T-helper 2 cell (primary cell): ENCODE measurements at places on chromosomes 4 and X.

DNA sequence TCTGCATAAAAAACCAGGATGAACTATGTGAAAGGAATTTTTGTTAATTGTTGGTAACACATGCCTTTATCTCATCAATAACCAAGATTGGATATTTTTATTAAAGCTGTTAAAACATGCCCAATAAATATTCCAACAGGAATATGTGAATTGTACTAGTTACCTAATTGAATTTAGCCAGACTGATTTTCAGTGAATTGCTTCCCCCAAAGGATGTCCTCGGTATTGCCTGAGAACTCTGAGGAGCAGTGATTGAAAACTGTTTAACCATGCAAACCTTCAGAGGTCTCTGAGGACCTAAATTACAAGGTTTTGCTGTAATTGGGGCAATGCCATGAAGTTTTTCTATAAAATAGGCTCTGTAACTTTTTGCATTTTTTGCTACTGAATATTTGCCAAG is 66.6 kb downstream of the BLTP1 start:
- DNase-seq: no peak

DNA sequence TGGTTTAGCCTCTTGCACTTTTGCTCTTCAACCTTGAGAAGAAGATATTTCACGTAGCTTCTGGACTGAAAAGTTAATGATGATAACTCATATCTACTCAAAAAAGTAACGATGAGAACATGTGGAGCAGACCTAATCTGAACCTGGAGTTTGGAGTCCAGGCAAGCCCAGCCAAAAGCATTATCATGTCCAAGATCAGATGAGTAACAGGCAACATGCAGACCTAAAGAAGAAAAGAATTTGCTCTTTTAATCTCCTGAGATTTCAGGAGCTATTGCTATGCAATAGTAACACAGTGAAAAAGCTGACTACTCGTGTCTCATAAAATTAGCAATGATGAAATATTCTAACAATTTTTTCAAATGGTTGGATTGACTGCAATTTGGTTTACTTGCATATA is 21.8 kb upstream of the PPA2 start:
- DNase-seq: no peak

- DNase-seq: no peak
Measured at GRCh38 chrX:24851289-24851688, 157.6 kb downstream of the POLA1 start.

DNA sequence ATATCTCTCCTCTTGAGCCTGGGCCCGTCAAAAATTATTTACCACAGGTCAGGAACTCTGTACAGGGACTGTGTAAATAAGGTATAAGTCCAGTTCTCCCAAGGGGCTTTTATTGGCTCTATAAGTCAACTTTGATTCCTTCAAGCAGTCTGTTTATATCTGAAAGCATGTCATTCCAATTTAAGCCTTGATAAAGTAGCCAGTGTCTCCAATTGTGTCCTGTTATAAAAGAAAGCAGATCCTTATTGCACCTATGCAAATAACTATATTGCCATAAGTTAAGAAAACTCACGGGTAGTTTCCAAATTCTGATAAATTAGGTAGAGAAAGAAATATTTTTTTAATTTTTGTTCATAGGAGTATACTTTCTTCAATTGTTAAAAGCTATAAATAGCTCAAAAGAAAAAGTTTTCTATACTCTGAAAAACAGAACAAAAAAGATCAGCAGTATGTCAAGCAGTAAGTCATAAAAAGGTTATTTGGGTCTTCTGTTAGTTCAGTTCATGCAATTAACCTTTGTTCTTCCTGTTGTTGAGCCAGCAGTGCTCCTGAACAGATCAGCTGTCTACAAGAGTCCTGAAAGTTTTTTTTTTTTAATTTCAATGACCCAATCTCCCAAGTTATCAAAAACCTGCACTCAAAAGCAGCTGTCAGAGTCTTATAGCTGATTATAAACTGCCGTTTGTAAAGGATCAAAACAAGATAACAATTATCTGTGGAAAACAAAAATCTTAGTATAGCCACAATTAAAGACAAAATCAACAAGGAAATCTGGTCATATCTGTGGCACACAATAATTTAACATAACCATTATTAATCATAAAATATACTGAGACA is 178.4 kb upstream of the GALNT7 start:
- DNase-seq: no peak

GRCh38 chrX:41087201-41087600 is 2.0 kb downstream of the USP9X start:
- DNase-seq: no peak

GRCh38 chr4:39936565-39937418 is 40.9 kb downstream of the PDS5A start:
- no peak for DNase-seq

GRCh38 chrX:17854069-17854468 is 7.0 kb downstream of the RAI2 start:
- no peak for DNase-seq

- DNase-seq: peak; percentile 95
Measured at GRCh38 chrX:107672955-107673378, 44.7 kb downstream of the PRPS1 start.

DNA sequence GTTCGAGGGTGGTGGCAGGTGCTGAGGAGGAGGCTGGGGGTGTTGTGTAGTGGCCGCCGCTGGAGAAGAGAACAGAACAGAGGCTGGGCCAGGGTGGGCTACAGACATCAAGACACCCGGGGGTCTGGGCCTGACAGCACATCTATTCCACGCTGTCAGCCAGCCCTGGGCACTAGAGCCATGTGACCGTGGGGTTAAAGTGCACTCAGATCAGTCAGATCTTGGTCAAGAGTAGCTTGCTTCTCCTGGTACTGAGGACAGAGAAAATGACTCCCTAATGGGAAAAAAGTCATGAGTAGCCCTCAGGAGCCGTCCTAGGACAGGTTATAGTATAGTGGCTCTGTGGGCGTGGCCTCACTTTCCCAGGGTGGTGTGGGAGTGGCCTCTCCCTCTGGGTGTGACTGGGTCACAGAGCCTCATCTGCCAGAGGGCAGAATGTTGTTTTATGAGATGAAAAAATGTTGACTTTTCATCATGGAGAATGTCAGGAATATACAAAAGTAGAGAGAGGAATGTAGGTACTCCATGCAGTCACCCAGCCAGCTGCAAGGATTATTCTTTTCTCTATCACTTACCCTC is 19.4 kb downstream of the TRMT44 start:
- no peak for DNase-seq

DNA sequence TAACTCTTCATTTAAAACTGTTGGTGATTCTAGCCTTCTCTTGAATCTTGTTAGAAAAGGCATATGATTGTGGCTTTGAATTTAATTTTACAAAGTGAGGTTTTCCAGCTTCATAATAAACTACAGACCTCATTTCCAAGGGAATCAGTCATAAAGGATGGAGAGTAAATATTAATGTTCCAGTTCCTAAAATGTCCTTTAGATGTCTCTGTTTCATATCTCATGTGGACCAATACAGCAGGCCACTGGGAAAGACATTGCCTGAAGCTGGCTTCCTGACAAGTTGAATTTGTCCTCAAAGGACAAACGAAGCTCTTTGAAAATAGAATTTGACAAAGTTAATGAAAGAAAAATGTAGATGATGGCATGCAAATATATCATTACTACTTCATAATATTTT is 125.4 kb downstream of the ZNF330 start:
- no peak for DNase-seq

DNA sequence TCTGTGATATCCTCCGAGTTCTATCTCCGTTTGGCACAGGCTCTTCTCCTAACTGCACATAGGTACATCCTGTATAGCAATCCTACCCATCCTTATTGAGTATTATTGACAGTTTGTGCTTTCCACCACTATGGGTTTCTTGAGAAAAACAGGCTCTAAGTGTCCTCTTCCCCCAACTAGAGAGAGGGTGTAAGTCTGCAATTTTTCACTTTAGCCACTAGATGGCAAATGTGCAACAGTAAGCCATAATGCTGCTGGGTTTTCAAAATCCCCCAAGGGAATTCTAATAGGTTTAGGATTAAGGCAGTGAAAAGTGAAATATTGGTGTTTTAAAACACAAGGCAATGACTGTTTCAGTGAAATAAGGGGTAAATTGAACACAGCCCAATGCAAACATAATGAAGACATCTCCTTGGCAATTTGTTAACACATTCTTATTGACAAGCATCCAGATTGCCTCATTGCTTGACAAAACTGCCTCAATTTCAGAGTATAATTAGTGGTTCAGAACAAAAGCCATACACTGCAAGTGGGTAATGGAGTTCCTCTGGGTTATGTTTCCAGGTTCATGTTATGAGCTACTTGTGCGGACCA is 239.0 kb upstream of the HTR2C start:
- DNase-seq: no peak

- no peak for DNase-seq
Measured at GRCh38 chrX:2487366-2487765, 13.4 kb downstream of the DHRSX start.

- no peak for DNase-seq
Measured at GRCh38 chr4:40150932-40151331, 45.9 kb upstream of the RHOH start.

DNA sequence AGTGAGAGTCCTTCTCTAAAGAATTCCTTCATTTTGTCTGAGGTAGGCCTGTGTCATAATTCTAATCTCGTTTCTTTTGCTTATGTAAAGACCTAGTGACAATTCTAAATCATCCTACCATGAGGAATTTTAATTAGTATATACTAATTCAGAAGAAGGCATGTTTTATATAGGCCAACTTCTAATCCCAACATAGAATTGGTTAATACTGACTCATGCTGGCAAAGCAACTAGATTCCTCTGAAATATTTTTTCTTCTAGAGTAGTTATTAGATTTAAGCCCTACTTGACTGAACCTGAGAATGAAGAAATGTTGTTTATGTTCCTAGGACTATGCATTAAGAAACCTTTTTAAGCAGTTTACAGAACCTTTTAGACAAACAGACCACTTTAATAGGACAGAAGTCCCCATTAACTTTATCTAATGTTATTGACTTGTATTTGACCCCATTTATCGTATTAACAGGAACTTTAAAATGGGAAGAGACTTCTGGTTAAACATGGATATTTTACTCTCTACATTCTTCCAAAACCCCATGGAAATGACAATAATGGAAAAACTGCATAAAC is 56.1 kb upstream of the EIF1AX start:
- no peak for DNase-seq

- no peak for DNase-seq
Measured at GRCh38 chr4:10803713-10804343, 119.3 kb upstream of the CLNK start.

- peak; percentile 4 for DNase-seq
Measured at GRCh38 chrX:3651277-3651676, 62.2 kb downstream of the PRKX start.

GRCh38 chr4:7910263-7910896 is 29.3 kb downstream of the AFAP1 start:
- no peak for DNase-seq

GRCh38 chr4:20195071-20195885 is 56.4 kb upstream of the SLIT2 start:
- no peak for DNase-seq

DNA sequence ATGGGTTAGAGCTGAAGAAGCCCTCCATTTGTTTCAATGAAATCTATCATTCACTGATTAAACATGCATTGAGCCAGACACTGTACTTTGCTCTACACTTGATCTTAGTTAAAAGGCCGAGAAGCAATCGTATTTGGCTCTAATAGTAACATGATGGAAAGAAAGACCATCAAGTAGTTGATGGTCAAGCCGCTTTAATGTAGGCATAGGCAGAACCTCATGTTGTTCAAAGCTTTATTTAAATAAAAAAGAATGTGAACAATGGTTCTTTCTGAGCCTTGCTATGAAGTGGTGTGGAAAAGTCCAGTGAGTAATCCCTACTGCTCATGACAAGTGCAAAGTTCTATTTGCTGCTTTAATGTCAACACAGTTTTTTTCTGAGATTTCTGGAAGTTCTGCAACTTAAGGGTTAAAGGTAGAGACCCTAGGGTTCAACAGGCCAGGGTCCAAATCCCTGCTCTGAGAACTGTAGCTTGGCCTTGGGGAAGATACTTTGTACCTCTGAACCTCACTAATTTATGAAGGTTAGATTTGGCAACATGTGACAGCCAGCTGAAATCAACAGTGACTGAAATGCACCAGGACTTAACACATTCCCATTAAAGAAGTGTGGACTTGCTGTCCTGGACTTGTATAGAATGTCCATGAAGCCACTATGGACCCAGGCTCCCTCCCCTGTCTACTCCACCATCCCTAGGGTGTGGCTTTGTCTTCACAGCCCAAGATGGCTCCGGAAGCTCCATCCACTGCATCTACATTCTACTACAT is 17.9 kb upstream of the LAP3 start:
- DNase-seq: no peak

DNA sequence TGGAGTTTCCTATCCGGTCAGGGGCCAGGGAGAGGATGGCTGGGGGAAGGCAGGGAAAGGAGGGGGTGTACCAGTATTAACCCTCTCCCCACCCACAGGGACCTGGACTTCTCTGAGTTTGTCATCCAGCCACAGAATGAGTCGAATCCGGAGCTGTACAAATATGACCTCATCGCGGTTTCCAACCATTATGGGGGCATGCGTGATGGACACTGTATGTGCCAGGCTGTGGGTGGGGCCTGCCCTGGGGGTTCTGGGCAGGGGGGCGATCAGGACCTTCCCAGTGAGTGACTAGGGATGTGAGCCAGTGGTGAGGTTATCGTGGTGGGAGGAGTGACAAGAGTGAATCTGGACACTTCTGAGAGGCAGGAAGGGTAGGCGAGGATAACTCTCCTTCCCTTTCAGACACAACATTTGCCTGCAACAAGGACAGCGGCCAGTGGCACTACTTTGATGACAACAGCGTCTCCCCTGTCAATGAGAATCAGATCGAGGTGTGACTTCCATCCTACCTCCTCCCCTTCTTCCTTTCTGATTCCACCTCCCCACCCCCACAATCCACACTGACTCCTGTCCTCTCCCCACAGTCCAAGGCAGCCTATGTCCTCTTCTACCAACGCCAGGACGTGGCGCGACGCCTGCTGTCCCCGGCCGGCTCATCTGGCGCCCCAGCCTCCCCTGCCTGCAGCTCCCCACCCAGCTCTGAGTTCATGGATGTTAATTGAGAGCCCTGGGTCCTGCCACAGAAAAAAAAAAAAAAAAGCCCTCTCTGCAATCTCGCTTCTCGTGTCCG is 14.6 kb downstream of the USP11 start:
- DNase-seq: no peak

GRCh38 chrX:1902901-1903235 is 288.0 kb downstream of the ASMT start:
- no peak for DNase-seq

GRCh38 chr4:8746523-8747466 is 124.8 kb downstream of the HMX1 start:
- no peak for DNase-seq
